Hair follicle dermal papilla cell (primary cell): ENCODE measurements at places on chromosomes 12 and 14. TPM values are rescaled to one million over a fixed set of nuclear protein-coding genes. Genes with fewer than 3 reads are reported as not detected.

SYCP3 gene
- total RNA-seq, result 0.16 TPM in 1 of 2 replicates, not detected in the other

SPSB2 gene
- total RNA-seq, result 10.4 and 11.8 TPM in 2 replicates

CEBPE gene
- total RNA-seq, result not detected in 2 replicates

FGF23 gene
- total RNA-seq, result not detected in 2 replicates

BHLHE41 gene
- total RNA-seq, result 8.6 and 9.4 TPM in 2 replicates

GUCY2C gene
- total RNA-seq, result not detected in 2 replicates

KLRD1 gene
- 0.49 TPM in 1 of 2 replicates, not detected in the other for total RNA-seq

OVCH1 gene
- not detected in 2 replicates for total RNA-seq

TROAP gene
- 1.8 and 3.6 TPM in 2 replicates for total RNA-seq

RILPL2 gene
- 2.9 and 3.9 TPM in 2 replicates for total RNA-seq

TPPP2 gene
- not detected in 2 replicates for total RNA-seq

MAP1LC3B2 gene
- total RNA-seq, result 0.36 and 0.49 TPM in 2 replicates

GDF3 gene
- total RNA-seq, result not detected in 2 replicates

DACT1 gene
- 2.1 and 2.9 TPM in 2 replicates for total RNA-seq

SERPINA3 gene
- 0.49 and 0.85 TPM in 2 replicates for total RNA-seq

RILPL1 gene
- 15.2 and 16.6 TPM in 2 replicates for total RNA-seq

RABGGTA gene
- total RNA-seq, result 26.1 and 28.4 TPM in 2 replicates

SIX1 gene
- total RNA-seq, result 2.2 and 2.8 TPM in 2 replicates

ANGEL1 gene
- total RNA-seq, result 15.1 and 15.4 TPM in 2 replicates

PLEKHG7 gene
- not detected in 2 replicates for total RNA-seq

BICDL1 gene
- total RNA-seq, result not detected in 2 replicates

ASCL1 gene
- total RNA-seq, result not detected in 2 replicates

CISTR gene
- total RNA-seq, result not detected in 2 replicates

ATL1 gene
- total RNA-seq, result 13.8 and 15.1 TPM in 2 replicates

RASSF8 gene
- total RNA-seq, result 194 and 230 TPM in 2 replicates

LRRC43 gene
- total RNA-seq, result 0.65 and 3.2 TPM in 2 replicates

ACOT6 gene
- total RNA-seq, result 0.16 TPM in 1 of 2 replicates, not detected in the other

TPCN1 gene
- total RNA-seq, result 34.9 and 45.9 TPM in 2 replicates

KCNH3 gene
- total RNA-seq, result 0.16 TPM in 1 of 2 replicates, not detected in the other

ACTN1 gene
- total RNA-seq, result 558 and 576 TPM in 2 replicates

IKZF4 gene
- total RNA-seq, result 2.4 and 2.8 TPM in 2 replicates

SCN8A gene
- total RNA-seq, result 37.4 and 50.6 TPM in 2 replicates

FICD gene
- total RNA-seq, result 8.3 and 9.2 TPM in 2 replicates

GNB3 gene
- total RNA-seq, result 1.9 and 5.8 TPM in 2 replicates

PIWIL1 gene
- not detected in 2 replicates for total RNA-seq

PTPN6 gene
- total RNA-seq, result 0.61 and 0.65 TPM in 2 replicates

KIF26A gene
- total RNA-seq, result 0.24 and 1.5 TPM in 2 replicates

OR10G3 gene
- total RNA-seq, result not detected in 2 replicates

SYNE3 gene
- 46.9 and 56.1 TPM in 2 replicates for total RNA-seq

GLIPR1L2 gene
- 0.16 and 0.85 TPM in 2 replicates for total RNA-seq

ADGRD1 gene
- total RNA-seq, result under 0.01 and 0.36 TPM in 2 replicates
